Uterus (tissue), 4 donors: ENCODE measurements at places on chromosomes 6 and 20. TPM values are rescaled to one million over a fixed set of nuclear protein-coding genes. Genes with fewer than 3 reads are reported as not detected.

DNA sequence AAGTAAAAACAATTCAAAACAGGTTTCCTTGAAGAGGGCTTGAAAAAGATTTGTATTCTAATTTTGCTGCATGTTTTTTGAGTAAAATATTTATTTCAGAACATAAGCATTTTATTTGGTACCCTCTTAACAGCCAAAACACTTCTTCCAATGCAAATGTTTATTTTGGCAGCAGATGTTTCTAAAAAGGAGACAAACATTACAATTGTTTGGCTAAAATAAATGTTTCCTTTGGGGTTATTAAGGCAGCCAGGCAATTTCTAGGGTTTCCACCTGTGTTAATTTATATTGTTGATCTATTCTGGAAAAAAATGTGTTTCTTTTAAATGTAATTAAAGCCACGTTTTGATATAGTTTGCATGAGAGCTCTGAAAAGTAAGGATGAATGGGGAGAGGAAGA is 56.6 kb downstream of the ARID1B start:
- no peak for DNase-seq

- no peak for DNase-seq
These were observed 281.2 kb upstream of the JAG1 start for GRCh38 chr20:10954908-10955580.

DNA sequence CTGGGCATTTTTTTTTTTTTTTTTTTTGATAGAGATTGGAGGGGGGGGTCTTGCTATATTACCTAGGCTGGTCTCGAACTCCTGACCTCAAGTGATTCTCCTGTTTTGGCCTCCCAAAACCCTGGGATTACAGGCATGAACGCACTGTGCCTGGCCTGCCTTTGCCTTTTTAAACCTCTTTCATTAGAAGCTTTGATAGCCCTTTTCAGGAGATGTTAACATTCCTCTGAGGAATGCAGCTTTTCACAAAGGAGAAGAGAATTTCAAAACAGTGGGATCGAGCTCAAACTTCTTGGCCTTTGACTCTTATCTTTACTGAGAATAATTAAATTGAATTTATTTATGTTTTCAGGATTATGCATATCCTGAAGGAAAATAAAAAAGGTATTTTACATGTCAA is 31.3 kb downstream of the SLC26A8 start:
- no peak for DNase-seq

GRCh38 chr6:111806165-111806547 is 67.1 kb downstream of the FYN start:
- no peak for DNase-seq

- no peak for DNase-seq
These were observed 66.6 kb downstream of the SHPRH start for GRCh38 chr6:145897552-145897951.

DNA sequence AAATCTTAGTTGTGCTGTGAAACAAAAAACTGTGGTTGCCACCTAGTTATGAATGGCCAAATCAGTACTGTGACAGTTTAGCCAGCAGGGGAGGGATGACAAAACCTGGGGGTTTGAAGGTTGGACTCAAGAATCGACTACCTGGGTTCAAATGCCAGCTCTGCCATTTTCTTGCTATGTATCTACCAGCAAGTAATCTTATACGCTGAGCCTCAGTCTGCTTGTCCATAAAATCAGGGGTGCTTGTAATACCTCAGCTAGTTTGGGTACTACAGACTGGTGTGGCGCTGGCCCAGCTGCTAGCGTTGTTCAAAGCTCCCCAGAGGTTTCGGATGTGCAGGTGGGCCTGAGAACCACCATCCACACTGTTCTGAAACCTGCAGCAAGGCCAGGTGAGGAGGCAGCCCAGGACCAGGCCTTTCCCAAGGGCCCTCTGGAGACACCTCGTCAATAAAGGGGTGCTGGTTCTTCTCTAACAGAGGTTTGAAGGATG is 40.4 kb downstream of the TRAM2 start:
- DNase-seq, result no peak

- no peak for DNase-seq
These were observed 28.6 kb downstream of the DDX27 start for GRCh38 chr20:49247792-49248191.

DNA sequence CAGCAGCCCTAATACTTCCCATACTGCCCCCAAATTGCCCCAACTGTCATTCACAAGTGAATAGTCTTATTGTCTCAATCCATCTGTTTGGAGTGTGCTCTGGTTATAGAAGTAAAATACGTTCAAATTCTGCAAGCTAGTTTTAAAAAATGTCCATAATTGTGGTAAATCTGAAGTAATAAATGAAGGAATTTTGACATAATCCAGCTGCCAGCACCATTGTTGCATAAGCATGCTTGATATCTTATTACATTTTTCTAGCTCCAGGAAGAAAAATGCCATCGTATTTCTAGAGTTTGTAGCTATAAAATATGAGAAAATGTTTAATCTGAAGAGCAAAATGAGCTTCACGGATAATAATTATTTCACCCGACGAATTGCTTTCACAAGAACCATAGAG is 664.7 kb downstream of the RFPL4B start:
- DNase-seq, result no peak

GRCh38 chr6:152160346-152160745 is 352.9 kb downstream of the ESR1 start:
- no peak for DNase-seq

DNA sequence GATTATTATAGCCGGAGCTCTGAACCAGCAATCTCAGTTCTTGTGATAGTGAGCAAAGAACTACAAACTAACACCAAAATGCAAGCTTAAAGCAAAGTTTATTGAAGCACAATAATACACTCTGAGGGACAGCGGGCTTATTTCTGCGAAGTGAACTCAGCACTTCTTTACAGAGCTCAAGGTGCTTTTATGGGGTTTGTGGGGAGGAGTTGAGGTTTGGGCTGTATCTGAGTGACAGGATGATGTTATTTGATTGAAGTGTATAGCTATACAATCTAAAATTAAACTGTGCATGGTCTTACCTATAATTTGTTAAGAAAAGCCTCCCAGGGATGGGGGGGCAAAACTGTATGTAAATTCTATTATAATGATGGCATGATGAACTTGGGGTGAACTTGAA is 1.0 kb upstream of the HFE start:
- no peak for DNase-seq

GRCh38 chr20:14214046-14214445 is 123.4 kb downstream of the FLRT3 start:
- DNase-seq, result no peak

- DNase-seq, result no peak
These were observed 28.8 kb downstream of the PTPRT start for GRCh38 chr20:43160941-43161340.

DNA sequence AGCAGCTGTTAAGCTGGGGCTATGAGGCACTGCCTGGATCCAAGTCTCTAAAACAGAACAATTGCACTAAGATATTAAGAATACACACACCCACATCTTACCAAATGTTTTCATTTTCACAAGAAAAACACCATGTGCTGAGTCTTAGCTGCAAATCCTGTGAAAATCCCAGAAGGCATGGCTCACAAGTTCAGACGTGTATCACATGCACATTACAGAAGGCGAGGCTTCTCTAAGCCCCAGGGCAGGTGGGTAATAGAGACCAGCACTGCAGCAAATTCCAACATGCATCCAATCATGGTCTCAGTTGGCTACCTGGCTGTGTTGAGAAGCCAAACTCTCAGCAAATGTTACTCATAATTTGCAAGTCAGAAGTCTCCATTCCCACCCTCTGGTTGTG is 16.2 kb upstream of the CST3 start:
- no peak for DNase-seq

GRCh38 chr20:61866165-61866564 is 199.5 kb downstream of the TAF4 start:
- DNase-seq, result no peak

GRCh38 chr6:41059556-41059955 is 6.6 kb downstream of the APOBEC2 start:
- no peak for DNase-seq

GRCh38 chr6:79671600-79672266 is 40.6 kb downstream of the SH3BGRL2 start:
- no peak for DNase-seq

- peak; percentile 69 for DNase-seq
These were observed at the start of gene ALDH5A1 for GRCh38 chr6:24494821-24495795. Gene ALDH5A1 (plus strand): TSS chr6:24494969. CDS start chr6:24494997, 28 bp downstream.

GRCh38 chr6:96913621-96914020 is 10.9 kb upstream of the KLHL32 start:
- no peak for DNase-seq

DNA sequence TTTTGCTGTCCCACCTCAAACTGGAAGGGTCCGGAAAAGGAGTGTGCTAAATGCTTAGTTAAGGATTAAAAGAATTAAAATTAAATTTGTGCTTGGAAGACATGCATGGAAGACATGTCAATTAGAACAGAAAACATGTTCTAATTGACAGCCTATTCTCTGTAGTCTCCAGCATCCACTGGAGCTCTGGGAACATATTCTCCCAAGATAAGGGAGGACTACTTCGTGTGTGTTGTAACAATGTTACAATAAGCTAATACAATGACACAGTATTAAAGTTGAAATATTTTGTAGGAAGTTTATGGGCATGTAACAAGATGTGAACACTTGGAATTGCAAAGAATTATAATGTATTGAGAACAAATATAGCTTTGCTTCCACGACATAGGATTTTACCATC is 567.4 kb upstream of the CITED2 start:
- no peak for DNase-seq

DNA sequence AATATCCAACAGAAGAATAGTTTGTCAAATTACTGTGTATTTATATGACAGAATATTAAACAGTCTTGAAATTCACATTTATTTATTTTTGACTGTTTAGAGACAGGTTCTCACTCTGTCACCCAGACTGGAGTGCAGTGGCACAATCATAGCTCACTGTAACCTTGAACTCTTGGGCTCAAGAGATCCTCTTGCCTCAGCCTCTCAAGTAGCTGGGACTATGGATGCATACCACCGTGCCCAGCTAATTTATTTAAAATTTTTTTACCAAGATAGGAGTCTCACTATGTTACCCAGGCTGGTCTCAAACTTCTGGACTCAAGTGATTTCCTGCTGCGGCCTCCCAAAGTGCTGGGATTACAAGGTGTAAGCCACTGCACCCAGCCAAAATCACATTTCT is 57.4 kb downstream of the NINL start:
- no peak for DNase-seq

DNA sequence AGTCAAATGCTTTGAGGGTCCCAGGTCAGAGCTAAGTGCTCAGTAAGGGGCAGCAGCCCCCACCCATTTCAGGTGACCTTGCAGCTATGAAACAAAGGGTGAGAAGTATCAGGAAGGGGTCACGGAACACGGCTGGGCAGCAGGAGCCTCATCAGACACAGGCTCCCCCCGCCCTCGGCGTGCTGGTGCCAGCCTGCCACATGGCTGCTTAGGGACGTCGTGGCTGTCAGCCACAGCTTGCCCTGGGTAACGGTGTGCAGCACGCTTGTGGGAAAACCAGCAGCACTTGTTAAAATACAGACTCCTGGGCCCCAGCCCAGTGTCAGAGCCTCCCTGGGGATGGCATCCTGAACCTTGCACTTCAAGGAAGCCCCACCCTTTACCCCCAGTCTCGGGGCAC is 39.3 kb downstream of the SSR1 start:
- no peak for DNase-seq

GRCh38 chr6:34888514-34888856 is 570 bp upstream of the ANKS1A start:
- DNase-seq, result no peak

DNA sequence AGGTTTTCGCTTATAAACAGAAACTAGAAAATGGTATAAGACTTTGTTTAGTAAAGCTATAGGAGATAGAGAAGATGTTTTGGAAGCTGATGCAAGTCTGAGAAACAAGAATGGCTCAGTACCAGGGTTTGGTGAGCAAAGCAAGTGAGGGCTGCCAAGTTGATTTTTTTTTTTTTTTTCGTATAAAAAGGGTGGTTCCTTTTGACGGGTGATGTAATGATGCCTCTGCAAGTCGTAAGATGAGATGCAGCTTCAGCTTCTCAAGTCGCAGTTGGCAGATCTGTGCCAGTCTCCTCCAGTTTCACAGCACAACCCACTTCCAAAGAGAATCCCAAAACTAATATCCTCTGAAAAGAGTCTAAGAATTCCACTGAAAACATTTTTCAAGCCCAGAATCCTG is 252.8 kb upstream of the CDH4 start:
- DNase-seq, result no peak

- DNase-seq, result no peak
These were observed 60.9 kb upstream of the TAGAP start for GRCh38 chr6:159105716-159106115.

DNA sequence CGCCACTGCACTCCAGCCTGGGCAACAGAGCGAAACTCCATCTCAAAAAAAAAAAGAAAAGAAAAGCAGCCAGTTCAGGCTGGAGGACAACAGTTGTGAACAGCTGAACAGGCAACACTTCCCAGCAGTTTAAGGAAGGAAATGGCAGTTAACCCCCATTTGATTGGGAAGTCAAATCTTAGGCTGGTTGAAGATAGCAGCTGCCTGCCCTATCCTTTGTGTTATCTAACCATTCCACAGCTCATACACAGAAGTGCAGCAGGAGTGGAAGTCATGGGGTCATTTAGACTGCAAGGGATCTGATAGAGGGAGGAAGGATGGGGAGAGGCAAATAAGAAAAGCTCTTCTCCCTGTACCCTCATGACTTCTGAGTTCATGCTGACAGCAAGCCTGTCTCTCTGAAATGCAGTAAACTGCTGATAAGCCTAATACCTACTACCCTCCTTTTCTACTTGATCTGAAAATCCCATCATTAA is 35.3 kb downstream of the KCTD20 start:
- no peak for DNase-seq

DNA sequence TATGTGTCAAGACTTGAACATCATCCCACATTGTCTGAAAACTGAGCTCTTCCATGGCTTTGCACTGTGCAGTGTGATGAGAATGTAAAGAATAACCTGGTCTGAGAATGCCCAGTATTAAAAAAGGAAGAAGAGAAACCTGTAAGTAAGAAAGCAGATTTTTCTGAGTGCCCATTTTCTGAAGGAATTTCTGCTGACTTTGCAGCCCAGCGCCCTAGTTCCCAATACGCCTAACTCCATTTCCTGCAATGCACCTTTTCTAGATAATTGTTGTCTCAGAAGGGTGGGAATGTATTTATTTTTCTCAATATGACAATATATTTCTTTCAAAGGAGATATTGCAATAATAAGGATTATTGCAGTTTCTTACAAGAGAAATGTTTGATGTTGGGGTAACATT is 231.5 kb downstream of the HAO1 start:
- DNase-seq, result no peak

GRCh38 chr6:47241742-47242482 is 67.8 kb downstream of the TNFRSF21 start:
- DNase-seq, result no peak

GRCh38 chr20:43438578-43439316 is 18.9 kb upstream of the SRSF6 start:
- no peak for DNase-seq

TRIM40 gene
- total RNA-seq, result not detected

ZNF311 gene
- total RNA-seq, result 0.51 TPM

SIRPG gene
- total RNA-seq, result 0.28 TPM

ANKRD6 gene
- 32.6 TPM for total RNA-seq

LST1 gene
- 3.2 TPM for total RNA-seq

PGC gene
- total RNA-seq, result not detected

VSTM2L gene
- 5.7 TPM for total RNA-seq

HCRTR2 gene
- total RNA-seq, result not detected

INSM1 gene
- not detected for total RNA-seq

HMGN3 gene
- total RNA-seq, result 54.6 TPM
